ENCODE measurements at places on chromosomes 1 and 21.

GRCh38 chr1:36539526-36539925 lies 56.8 kb upstream of the CSF3R start:
- no peak for DNase-seq

DNA sequence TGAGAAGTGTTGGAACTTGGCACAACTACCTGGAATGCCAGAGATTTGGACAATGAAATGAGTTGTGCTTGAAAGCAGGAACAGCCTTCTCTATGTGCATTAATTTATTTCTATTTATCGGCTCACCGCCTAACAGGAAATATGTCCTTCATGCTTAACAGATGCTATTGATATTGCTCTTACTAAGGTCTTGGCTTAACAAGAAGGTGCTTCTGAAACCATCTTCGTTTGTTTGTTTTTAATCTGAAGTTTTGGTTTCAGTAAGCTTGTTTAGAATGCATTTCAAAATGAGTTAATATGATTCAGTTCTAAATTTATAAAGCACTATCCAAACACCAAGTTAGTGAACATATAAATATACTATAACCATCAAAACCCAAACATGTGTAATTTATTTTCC lies 898.3 kb upstream of the B3GALT2 start:
- no peak for DNase-seq

GRCh38 chr1:81811757-81812371 lies 11.1 kb downstream of the ADGRL2 start:
- DNase-seq, result no peak

- DNase-seq, result peak; percentile 41
Observed at GRCh38 chr21:41431788-41432548, 5.9 kb downstream of the MX1 start.

DNA sequence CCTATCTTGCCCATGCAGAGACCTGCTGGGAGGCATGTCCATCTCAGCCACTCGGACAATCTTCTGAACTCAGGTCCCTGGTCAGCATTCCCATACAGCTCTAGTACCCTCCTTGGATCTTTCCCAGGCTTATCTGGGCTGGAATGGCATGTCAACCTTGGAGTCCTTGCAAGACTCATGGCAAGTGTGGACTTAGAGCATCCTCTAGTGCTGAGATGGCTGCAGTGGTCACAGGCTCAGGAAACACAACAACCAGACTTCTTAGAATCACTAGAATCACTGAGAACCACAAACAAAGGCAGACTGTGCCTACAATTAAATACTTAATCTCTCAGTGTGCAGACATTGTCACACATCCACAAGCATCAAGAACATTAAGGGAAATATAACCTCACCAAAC lies 73.1 kb upstream of the TSHB start:
- DNase-seq, result no peak

- DNase-seq, result no peak
Observed at GRCh38 chr1:117076648-117077047, 16.5 kb downstream of the TTF2 start.

DNA sequence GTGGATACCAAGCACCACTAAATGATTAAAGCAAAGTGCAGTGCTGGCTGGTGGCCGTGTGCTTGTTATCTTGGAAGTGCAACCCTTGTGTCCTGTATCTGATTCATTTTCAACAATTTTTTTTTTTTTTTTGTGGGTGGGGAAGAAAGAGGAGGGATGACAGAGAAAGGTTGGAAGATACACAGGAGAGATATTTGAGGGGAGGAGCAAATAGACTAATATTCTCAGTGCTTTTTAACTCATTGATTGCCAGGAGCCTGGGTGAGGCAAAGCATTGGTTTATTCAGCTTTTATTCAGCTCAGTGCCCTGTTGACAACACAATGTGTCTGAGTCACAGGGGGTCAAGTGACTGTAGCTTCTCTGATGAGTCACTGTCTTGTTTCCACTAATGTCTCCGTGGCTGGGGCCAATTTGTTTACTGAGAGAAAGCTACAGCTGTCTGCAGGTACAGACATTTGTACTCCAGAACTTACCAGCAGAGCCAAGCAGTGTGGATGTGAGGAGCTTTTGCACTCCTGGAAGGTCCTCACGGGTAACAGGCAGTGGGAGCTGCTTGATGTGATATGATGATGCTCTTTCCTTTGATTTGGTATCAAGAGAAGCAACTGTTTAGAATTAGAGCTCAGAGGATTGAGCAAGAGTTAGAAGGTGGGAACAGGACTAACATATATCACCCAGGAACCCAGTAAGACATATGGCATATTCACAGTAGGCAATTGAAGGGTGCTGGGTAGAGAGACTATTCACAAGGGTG lies 23.6 kb upstream of the DNM3 start:
- DNase-seq, result no peak

GRCh38 chr1:31800674-31800967 lies 15.2 kb downstream of the SPOCD1 start:
- no peak for DNase-seq

DNA sequence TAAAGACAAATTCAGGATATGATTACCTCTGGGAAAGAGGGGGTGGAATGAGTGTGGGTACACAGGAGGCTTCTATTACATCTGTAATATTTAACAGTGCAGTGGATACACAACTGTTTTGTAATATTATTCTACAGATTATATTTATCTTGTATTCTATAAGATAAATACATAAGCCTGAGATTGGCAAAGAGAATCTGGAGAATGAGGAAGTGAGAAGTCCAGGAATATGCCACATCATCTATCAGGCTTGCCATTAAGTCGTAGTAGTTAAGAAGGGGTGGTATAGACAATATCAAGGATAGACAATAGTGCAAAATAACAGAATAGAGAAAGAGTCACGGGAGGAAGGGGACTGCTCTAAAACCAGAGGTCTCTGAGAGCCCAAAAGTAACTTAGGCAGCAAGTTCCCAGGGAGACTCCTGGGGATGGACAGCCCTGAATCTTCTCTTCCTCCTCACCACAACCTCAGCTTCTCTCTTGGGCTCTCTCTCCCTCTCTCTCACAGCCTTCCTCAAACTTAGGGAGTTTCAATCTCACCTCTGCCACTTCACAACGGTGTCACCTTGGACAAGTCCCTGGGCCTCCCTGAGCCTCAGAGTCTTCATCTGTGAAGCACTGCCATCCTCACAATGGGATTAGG lies 14.0 kb upstream of the PTAFR start:
- no peak for DNase-seq

DNA sequence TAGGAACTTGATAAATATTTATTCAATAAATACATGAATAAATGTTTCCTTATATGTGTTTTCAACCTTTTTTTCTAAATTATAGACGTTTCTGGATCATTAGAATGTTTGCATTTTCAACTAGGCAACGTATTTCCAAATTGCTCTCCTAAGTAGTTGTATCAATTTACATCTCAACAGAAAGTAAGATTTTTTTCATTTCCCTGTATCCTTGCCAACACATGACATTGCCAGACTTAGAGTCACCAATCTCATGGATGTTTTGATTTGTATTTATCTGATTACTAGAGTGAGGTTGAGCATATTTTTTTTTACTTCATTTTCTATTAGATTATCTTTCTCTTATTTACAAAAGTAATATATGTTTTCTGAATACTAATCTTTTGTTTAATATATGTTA lies 22.2 kb upstream of the SMG7 start:
- DNase-seq, result no peak
